Subcutaneous preadipocyte (primary cell): ENCODE measurements at places on chromosomes 7 and 10. TPM values are rescaled to one million over a fixed set of nuclear protein-coding genes. Genes with fewer than 3 reads are reported as not detected.

RASSF4 gene
- 2.9 and 4.0 TPM in 2 replicates for total RNA-seq

LBX1 gene
- not detected in 2 replicates for total RNA-seq

BMPER gene
- total RNA-seq: 10.2 and 16.2 TPM in 2 replicates

CALML3 gene
- total RNA-seq: not detected in 2 replicates

EN2 gene
- total RNA-seq: not detected in 2 replicates

ARHGEF5 gene
- 1.8 and 2.0 TPM in 2 replicates for total RNA-seq

SLC18A3 gene
- total RNA-seq: not detected in 2 replicates

SH2D4B gene
- not detected in 2 replicates for total RNA-seq

UFSP1 gene
- 7.7 and 9.2 TPM in 2 replicates for total RNA-seq

RNF133 gene
- 0.37 and 0.78 TPM in 2 replicates for total RNA-seq

NME8 gene
- not detected in 2 replicates for total RNA-seq

CDC14C gene
- total RNA-seq: 0.37 TPM in 1 of 2 replicates, not detected in the other

PLXDC2 gene
- total RNA-seq: 0.37 and 0.39 TPM in 2 replicates

HMX3 gene
- total RNA-seq: not detected in 2 replicates

GJD4 gene
- not detected in 2 replicates for total RNA-seq

TMEM196 gene
- not detected in 2 replicates for total RNA-seq

AS3MT gene
- total RNA-seq: 1.2 and 1.8 TPM in 2 replicates

GSTO2 gene
- total RNA-seq: 0.73 and 0.98 TPM in 2 replicates

MYL10 gene
- total RNA-seq: not detected in 2 replicates

OR6B1 gene
- not detected in 2 replicates for total RNA-seq

CABCOCO1 gene
- 0.20 and 0.37 TPM in 2 replicates for total RNA-seq

NUTM2E gene
- under 0.01 TPM in 1 of 2 replicates, not detected in the other for total RNA-seq

CUZD1 gene
- 0.59 and 0.73 TPM in 2 replicates for total RNA-seq

NEURL1 gene
- total RNA-seq: 0.37 and 0.39 TPM in 2 replicates

POM121L12 gene
- total RNA-seq: not detected in 2 replicates

FAM200A gene
- 6.6 and 7.2 TPM in 2 replicates for total RNA-seq

HGF gene
- total RNA-seq: 345 and 402 TPM in 2 replicates

CYP2C19 gene
- not detected in 2 replicates for total RNA-seq

GIMAP2 gene
- 1.4 and 1.5 TPM in 2 replicates for total RNA-seq

CCL24 gene
- total RNA-seq: not detected in 2 replicates

CFAP46 gene
- total RNA-seq: 0.37 and 0.39 TPM in 2 replicates

CYP3A4 gene
- total RNA-seq: not detected in 2 replicates

CCDC3 gene
- not detected in 2 replicates for total RNA-seq
